ENCODE measurements at places on chromosomes 2 and 18. TPM values are rescaled to one million over a fixed set of nuclear protein-coding genes. Genes with fewer than 3 reads are reported as not detected.

GRCh38 chr2:29509397-29509796 lies 394.2 kb downstream of the CLIP4 start:
- H3K36me3 ChIP-seq: no peaks in the 10 kb centered on the region
- no peak overlapping the region for H3K27ac ChIP-seq
- H3K4me1 ChIP-seq: no peaks in the 10 kb centered on the region

DNA sequence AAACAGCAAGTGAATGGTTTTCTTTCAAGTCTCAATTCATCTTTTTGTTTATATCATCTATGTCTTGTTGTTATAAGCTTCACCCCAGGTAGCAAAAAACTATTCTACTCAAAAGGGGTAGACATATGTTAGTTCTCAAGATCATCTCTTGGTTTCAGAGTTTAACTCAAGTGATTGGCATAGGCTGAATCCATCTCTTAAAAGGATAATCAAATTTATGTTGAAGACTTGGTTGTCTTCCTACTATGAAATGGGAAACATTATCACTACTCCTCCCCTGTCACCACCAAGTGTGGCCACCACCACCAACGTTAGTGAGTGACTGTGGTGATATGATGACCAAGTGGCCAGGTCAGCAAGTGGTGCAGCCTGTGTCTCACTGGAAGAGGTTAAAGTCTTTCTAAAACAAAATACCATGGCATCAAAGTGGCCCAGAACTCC lies 1.5 kb downstream of the IL1B start:
- peaks cover 41% of the 10 kb centered on the region for H3K27me3 ChIP-seq
- DNase-seq: no peak
- no peak overlapping the region for H3K4me3 ChIP-seq
- no peaks in the 10 kb centered on the region for H3K4me1 ChIP-seq

DNA sequence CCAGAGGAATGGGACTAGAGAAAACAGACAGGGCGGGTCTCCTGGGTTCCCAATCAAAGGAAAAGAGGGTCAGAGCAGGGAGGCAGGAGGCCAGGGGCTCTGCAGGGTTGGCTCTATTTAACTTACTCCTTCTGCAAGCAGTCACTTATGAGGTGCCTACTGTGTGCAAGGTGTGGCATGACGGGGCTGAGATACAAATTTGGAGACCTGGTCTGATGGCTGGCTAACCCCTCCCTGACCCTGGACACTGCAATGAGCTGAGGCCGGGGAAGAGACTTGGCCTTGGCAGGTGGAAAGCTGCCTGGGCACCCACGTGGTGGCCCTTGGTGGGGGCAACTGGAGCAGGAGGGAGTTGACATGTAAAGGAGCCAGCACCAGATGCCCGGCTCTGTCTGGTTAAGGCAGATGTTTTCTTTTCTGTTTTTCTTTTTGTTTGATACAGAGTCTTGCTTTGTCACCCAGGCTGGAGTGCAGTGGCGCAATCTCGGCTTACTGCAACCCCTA lies 148.5 kb upstream of the GATA6 start:
- no peaks in the 10 kb centered on the region for H3K4me1 ChIP-seq
- DNase-seq: no peak
- no peaks in the 10 kb centered on the region for H3K27me3 ChIP-seq
- H3K36me3 ChIP-seq: no peaks in the 10 kb centered on the region

TUBB8B gene
- not detected for total RNA-seq

Measured in activated T-cell treated with anti-CD3 and anti-CD28 coated beads, Interleukin-2, amount 50 U/mL, for 72 hours (primary cell).